ENCODE measurements at places on chromosomes 12 and 14. TPM values are rescaled to one million over a fixed set of nuclear protein-coding genes. Genes with fewer than 3 reads are reported as not detected.

DNA sequence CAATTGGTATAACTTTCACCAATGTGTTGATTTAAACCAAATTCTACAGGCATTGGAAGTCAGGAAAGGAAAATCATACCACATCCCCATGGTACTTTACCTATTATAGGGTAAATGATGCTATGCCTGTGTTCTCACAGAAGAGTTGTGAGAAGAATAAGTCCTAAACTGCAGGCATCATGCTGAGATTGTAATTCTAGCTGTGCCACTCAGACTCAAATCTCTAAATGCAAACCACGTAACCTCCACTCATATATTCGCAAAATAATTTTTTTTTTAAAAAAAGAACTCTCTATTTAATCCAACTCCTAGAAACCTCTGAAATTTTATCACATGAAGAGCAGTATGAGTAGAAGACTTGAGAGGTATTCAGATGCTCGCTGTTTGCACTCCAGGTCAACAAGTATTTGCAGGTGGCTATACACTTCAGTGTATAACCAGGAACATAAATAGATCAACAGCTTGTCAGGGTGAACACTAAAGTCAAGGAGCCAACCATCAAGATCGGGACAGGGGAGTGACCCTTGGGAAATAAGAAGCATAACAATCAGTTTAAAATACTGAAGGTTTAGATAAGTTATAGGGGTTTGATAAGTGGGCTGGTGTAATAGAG, 110.1 kb downstream of the SLC25A21 start:
- no peaks in the 10 kb centered on the region for H3K4me1 ChIP-seq
- H3K4me3 ChIP-seq: no peak overlapping the region
- no peaks in the 10 kb centered on the region for H3K36me3 ChIP-seq
- no peak for DNase-seq
- no peaks in the 10 kb centered on the region for H3K27me3 ChIP-seq

DNA sequence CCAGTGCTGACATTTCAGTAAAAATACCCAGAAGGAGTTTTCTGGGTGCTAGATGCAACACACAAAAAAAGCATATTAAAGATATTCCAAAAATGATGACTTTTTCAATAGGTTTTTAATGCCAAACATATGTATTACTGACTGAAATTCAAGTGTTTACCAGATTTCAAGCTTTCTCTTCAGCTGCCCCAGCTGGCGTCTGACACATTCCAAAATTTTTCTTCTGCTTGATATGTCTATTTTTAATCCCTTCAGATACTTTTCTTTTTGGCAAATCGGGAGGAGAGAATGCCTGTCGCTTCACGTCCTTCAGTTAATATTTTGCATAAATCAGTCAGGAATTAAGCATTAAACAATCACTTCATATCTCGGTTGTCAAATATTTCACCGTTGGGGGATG, 7.1 kb upstream of the CCDC60 start:
- no peak for DNase-seq
- peaks cover 16% of the 10 kb centered on the region for H3K4me1 ChIP-seq
- peak overlapping the region; percentile 15 for H3K4me3 ChIP-seq
- H3K27me3 ChIP-seq: peaks cover 3% of the 10 kb centered on the region
- no peaks in the 10 kb centered on the region for H3K36me3 ChIP-seq

DNA sequence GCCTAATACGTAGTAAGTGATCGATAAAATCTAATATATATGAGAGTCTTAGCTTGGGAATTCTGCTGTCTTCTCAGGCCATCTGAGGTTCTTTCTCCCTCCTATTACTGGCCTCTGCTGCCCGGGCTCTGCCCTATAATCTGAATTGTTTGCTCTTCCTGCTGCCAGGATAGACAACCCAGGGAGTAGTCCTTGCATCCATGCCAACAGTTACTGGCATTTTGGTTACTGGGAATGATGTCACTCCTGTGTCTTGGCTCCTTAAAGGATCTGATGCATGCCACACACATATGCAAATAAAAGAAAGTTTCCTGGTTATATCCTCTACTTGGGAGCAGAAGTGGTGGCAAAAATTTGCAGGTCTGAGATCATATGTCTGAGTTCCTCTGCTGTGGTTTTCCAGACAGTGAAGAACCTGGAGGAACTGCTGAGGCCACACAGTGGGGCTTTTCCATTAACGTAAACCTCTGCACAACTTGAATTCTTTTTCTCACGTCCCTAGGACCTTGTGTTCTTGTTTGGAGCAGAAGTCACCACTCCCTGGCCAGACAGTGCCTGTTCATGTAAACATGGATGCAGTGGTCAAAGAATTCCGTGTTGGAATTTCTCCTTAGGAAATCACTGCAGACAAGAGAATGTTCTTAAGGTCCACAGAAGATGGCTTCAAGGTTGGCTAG, 320.6 kb upstream of the TBX3 start:
- peaks cover 44% of the 10 kb centered on the region for H3K27me3 ChIP-seq
- no peaks in the 10 kb centered on the region for H3K36me3 ChIP-seq
- H3K27ac ChIP-seq: no peak overlapping the region

CLEC14A gene
- 34.3 TPM for total RNA-seq

All from left ventricle myocardium inferior (tissue), 1 donor.